ENCODE measurements at places on chromosomes 5 and 9.

- DNase-seq, result no peak
Observed at GRCh38 chr5:5539590-5539989, 117.1 kb downstream of the ICE1 start.

- DNase-seq, result no peak
Observed at GRCh38 chr5:73619606-73620333, 6.2 kb upstream of the ARHGEF28 start.

DNA sequence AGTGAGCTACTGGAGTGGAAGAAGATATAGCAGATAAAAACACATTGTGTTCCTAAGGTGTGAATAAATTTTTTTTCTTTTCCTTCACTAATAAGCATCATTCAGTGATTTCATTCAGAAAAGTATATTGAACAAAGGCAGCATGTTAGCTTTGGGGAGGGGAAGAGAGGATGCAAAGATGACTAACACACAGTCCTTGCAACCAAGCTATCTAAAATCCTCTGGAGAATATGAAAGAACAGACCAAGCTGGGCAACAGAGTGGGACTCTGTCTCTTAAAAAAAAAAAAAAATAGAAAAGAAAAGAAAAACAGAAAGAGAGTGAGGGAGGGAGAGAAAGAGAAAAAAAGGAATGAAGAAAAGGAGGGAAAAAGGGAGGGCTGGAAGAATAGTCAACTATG lies 22.3 kb upstream of the OMD start:
- DNase-seq, result no peak

DNA sequence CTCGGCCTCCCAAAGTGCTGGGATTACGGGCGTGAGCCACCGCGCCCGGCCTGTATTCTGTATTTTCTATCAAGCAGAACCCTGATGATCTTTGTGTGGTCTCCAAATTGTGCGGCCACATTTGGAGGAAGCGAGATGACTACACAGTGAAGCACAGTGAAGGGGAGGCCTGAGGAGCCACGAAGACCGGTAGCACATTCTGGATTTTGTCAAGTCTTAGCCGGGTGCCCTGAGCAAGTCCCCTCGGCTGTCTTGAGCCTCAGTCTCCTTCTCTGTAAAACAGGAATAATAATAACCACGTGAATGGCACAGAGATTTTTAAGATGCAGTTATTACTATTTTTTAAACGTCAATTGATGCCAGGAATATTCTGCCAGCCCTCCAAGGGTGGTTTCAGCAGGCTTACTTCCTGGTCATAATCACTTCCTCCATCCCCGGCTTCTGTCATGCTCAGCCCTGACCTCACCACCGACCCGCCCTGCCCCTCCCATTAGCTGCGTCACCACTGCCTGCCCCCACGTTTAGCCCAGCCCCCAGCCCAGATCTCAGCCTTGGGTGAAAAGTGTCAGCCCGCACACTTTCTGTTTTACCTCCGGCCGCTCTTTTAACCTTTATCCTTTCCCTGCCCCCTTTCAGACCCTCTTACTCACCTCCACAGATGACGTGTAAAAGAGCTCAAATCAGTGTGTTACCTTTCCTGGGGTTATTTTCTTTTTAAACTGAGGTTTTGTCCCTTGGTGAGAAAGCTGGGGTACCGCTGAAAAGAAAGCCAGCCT lies 27.0 kb upstream of the ERGIC1 start:
- peak; percentile 91 for DNase-seq

DNA sequence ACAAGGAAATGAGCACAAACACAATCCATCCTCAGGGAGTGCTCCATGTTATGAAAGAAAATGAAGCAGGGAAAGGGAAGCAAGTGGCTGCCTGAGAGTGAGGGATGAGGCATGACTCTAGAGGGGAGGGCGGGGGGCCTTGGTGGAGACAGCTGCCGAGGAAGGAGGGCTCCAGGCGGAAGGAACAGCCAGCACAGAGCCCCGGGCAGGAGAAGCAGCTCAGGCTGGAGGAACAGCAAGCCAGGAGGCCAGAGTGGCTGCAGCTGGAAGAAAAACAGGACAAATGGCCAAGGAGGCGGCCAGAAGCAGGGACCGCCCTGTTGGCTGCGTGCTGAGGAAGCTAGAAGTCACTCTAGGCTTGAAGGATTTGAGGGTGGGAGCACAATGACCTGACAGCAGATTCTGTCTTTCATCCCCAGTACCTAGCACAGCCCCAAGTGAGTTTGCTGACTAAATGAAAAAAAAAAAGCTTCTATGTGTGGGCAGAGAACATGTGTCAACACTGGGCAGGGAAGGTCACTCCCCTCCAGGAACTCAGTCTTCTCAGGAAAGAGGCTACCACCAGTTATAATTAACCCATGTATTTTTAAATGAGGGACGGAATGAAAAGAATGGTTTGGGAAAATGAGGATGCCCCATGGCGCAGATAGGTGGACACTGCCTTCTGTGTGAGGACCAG lies 142.8 kb downstream of the DCP2 start:
- peak; percentile 22 for DNase-seq

DNA sequence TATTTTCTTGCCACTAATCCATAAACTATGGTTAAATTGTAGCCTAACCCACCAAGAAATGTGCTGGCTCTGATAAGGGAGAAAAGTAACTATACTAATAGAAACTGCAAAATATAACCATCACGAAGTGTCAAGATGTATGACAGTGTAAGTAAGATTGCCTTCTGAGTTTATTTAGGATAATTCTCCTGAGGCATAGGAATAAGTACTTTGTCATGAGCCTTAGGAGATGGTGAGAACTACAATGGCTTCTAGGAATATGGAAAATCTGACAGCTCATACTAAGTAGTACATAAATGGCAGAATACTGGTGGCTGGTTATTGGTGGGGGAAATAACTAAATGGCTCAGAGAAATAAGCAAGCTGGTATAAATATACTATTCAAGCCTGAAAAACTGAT lies 543.9 kb downstream of the PRR16 start:
- no peak for DNase-seq

GRCh38 chr9:100759215-100759614 lies 181.3 kb downstream of the CAVIN4 start:
- no peak for DNase-seq

GRCh38 chr9:131476777-131477345 lies 25.9 kb upstream of the POMT1 start:
- no peak for DNase-seq

DNA sequence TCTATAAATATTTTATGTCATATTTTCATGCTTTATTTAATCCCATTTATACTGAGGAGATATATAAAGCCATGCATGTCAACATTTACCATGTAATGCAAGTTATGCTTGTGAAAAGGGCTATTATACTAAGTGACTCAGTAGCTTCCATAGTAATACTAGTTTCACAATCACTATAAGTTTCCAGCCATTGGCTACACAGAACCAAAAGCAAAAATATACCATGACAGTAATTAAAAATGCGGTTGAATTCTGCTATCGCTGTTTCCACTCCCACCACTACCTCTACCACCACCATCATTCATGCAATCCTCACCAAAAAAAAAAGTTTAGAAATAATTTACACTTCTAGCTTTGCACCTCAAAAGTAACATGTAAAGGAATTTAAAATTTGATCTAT lies 60.2 kb downstream of the MLLT3 start:
- no peak for DNase-seq

GRCh38 chr5:81789033-81789432 lies 38.1 kb upstream of the SSBP2 start:
- no peak for DNase-seq

- no peak for DNase-seq
Observed at GRCh38 chr9:134358026-134358661, 31.9 kb downstream of the RXRA start.

DNA sequence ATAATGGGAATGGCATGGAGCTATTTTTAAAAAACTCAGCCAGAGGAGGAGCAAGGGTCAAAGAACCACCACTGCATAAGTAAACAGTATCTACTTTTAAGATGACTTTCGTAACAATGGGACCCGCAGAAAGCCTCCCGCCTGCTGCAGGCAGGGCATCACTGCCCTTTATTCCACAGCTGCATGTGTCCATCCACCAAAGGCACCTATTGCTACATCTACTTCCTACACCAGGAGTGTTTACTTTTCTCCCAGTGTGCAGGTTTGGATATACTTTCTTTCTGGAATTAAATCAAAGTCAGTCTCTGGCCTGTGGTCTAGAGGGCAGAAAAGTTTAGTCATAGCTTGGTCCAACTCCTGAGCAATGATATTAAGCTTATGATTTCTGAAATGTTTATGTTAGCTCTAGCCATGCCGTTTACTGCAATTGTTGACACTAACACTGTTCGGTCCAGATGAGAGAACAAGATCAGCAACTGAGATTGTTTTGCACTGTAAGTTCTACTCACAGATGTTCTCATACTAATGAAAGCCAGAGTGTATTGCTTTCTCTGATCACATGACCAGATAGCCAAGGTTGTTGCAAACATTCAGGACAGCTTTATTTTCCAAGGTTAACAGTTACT lies 391.5 kb downstream of the FGF10 start:
- no peak for DNase-seq

- no peak for DNase-seq
Observed at GRCh38 chr5:32055891-32056866, 117.9 kb downstream of the GOLPH3 start.

DNA sequence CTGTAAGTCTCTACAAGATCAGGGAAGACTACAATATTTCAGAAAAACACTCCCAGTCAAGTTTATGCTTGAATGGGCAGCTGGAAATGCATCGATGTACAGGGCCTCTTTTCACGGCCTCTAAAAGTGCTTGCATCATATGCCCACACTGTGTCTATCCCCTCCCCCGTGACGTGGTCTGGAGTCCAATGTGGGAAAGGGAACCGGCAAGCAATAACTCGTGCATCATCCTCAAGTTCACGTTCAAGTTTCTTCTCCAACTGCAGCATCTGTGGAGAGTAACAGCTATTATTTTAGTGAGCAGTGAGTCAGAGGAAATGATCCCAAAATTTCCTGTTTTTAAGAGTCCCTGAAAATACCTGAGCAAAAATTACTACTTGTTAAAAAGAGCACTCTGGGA lies 22.3 kb downstream of the ATPSCKMT start:
- DNase-seq, result peak; percentile 22

DNA sequence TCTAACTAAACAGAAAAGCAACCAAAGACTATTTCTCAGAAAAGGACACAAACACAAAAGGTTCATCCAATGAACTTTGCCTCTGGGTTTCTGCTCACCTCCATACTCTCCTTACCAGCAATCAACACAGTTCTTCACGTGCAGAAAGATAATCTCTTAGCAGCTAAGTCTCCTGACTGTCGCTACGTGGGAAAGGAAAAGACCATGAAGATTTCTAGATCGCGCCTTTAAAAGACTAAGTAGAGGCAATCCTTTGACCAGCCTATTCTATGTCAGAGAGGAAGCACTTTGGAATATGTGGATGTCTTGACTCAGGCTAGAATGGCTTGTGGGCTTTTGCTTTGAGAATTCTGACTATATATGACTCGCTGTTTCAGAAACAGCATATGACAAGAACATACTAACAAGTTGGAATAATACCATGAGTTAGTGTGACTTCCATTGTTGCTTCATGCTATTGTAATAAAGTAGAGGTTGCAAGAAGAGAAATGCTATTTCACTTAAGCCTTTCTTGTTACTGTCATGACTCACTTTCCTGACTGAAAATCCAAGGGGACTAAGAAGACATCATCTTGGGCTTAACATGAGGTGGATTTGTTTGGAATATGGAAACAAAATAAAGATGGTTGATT lies 339.5 kb upstream of the RFX3 start:
- no peak for DNase-seq

- DNase-seq, result no peak
Observed at GRCh38 chr5:108625654-108626053, 122.0 kb upstream of the FER start.

DNA sequence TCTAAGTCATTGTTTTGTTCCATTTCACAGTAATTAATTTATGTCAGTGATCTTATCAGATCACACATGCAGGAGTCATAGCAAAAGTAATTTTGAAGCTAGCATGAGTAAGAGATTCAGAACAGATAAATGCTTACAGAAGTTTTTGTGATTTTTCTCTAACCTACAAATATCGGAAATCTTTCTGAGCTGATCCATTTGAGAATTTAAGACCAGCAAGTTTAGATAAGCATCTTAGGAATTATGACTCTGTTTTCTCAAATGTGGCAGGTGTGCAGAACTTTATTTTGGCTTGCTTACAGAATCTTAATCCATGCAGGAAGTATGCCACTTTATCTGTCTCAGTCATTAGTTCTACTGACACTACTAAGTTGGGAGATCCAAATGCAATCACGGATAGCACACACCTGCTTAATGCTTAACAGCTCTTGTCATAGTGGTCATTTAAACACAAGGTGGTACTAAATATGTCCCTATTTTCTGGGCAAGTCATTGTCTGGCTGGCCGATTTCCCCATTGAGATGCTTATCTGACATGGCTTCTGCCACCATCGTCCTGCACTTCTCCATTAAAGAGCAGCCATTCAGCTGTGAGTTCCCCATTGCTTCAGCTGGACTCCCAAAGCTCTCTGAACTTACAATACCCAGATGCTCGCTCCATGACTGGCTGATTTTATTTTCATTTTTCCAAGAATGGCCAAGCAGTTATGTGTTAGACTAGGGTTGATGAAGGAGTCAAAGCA lies 305.4 kb upstream of the NUDT12 start:
- DNase-seq, result no peak

GRCh38 chr9:114057161-114057885 lies 20.8 kb downstream of the AMBP start:
- no peak for DNase-seq

DNA sequence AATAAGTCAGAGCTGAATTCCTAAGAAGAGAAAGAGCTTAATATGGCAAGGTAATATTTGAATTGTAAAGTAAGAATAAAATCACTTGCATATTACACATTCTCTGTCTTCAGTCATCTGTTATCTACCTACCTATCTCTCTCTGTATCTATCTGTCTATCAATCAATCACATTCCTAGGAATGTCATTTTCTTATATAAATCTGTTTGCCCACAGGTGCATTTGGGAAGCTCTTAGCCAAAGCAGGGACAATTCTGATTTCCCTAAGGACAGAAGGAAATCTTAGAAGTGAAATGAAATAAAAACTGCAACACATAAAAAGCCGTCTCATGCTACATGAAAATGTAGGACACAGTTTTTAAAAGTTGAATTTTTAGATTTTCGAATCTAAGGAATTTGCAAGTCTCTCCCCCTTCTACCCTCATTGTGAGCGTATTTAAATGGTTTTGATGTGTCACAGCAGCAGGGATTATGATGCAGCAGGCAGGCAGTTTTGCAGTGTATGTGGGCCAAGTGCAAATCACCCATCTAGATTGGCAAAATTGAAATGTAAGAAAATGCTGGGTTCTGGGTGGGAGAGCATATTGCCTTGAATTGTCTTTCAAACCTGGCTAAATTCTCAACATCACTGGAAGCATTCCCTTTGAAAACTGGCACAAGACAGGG lies 155.7 kb downstream of the ACER2 start:
- no peak for DNase-seq

- peak; percentile 9 for DNase-seq
Observed at GRCh38 chr9:82489201-82489821, 500.7 kb downstream of the SPATA31D1 start.

Measured in GM03348 (cell line).